ENCODE measurements at places on chromosomes 3 and 15.
A peak's percentile ranks its signal among the peaks of the same experiment; 100 is the strongest.

GRCh38 chr15:49178497-49178896 lies 8.4 kb downstream of the GALK2 start:
- no peak for DNase-seq

GRCh38 chr15:81263477-81263876 lies 60.5 kb downstream of the STARD5 start:
- no peak for DNase-seq

DNA sequence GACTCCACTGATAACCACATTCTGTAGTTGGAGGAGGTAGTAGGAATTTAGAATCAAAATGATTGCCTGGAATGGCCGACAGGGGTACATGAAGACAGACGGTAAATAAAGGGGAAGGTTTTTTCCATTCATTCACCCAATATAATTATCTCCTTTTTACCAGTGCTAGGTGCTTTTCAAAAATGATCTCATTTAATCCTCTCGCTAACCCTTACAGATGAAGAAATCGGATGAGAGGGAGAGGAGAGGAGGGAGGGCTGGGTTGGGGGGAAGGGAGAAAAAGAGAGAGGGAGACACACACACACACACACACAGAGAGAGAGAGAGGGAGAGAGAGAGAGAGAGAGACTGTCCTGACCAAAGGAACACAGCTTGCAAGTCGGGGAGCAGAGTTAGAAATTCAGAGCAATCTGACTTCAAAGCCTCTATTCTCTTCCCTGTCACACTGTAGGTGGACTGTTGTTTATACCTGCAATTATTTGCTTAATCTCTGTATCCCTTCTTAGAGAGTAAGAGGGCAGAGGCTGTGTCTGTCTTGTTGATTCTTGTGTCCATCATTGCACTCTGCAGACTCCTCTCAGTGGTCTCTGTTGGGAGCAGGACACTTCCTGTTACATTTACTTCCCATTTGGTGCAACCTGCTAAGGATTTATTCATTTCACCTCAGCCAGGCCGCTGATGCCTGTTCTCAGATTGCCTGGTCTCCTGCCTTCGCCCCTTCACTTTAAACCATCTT lies 18.7 kb upstream of the PAQR9 start:
- DNase-seq = no peak

GRCh38 chr3:5347486-5347885 lies 160.0 kb downstream of the EDEM1 start:
- no peak for DNase-seq

GRCh38 chr3:65231544-65231943 lies 543.7 kb upstream of the ADAMTS9 start:
- DNase-seq = no peak

GRCh38 chr3:71563827-71564226 lies 19.7 kb downstream of the FOXP1 start:
- DNase-seq = peak; percentile 59

GRCh38 chr3:59235634-59236012 lies 185.8 kb upstream of the CFAP20DC start:
- DNase-seq = no peak

GRCh38 chr15:25683911-25684310 lies 179.2 kb downstream of the ATP10A start:
- no peak for DNase-seq

DNA sequence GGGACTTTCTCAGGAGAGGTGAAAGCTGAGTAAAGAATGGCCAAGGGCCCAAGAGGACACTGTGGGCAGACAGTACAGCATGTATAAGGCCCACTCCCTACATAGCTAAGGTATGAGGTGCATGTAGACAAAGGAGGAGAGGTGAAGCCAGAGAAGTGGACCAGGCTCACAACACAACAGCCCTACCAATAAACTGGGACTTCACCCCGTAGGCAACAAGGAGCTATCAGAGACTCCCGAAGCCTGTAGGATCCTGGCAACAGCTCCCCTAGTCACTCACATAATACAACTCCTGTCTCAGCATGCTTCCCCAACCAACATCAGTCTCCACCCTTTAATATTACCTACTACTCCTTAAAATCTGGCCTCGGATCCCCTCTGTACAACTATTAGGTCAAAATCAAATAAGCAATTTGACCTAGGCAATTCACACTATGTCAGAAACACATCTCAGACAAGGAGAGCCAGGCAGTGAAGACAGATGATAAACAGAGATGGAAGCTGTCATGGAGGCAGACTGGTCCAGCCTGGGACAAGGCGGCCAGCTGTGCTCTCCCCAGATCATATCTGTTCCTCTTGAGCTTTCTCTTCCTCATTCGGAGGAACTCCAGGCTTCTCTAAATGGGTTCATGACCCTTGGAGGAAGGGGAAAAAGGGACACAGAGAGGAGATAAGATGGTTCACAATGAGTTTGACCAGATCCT lies 1.4 kb downstream of the XXYLT1 start:
- DNase-seq = no peak

Data from memory B cell (primary cell).